ENCODE measurements at places on chromosomes 2 and 18. TPM values are rescaled to one million over a fixed set of nuclear protein-coding genes. Genes with fewer than 3 reads are reported as not detected.

DNA sequence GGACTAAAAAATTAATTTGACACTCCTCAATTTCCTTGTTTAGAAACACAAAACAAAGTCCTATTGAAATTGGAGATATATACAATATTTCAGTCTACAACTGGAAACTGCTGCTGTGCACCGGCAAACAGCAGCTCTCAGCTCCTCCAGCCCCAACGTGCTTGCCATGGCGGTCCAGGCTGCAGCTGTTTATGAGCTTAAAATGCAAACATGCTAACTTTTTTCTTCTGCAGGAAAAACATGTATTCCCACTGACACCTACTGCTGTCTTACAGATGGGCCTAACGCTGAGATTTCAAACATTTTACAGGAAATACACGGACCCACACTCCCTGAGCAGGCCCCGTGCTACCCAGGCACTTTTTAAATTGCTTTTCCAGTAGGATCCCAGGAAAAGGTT is 195.5 kb downstream of the BCL11A start:
- no peak for DNase-seq

DNA sequence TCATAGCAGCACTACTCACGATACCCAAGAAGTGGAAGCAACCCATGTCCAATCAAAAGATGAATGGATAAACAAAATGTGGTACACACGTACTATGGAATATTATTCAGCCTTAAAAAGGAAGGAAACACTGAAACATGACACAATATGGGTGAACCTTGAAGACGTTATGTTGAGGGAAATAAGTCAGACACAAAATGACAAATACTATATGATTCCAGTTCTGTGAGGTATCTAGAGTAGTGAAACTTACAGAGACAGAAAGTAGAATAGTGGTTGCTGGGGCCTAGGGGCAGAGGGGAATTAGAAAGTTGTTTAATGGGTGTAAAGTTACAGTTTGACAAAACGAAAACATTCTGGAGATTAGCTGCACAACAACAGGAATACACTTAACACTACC is 24.7 kb downstream of the TLK1 start:
- DNase-seq = no peak

DNA sequence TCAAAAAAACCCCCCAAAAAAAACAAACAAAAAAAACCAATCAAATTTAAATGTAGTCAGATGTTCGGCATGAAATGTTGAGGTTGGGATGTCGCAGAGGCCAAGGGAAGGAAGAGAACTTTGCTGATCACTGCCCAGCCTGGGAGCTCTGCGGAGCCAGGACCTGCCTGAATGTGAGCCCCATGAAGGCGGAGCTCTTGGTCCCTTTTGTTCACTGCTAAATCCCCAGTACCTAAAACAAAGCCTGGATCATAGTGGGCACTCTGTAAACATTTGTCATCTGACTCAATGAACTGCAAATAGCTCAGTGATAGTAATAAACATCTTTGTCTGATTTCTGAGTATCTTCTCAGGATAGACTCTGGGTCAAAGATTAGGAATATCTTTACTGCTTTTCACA is 64.0 kb downstream of the NGEF start:
- no peak for DNase-seq

DNA sequence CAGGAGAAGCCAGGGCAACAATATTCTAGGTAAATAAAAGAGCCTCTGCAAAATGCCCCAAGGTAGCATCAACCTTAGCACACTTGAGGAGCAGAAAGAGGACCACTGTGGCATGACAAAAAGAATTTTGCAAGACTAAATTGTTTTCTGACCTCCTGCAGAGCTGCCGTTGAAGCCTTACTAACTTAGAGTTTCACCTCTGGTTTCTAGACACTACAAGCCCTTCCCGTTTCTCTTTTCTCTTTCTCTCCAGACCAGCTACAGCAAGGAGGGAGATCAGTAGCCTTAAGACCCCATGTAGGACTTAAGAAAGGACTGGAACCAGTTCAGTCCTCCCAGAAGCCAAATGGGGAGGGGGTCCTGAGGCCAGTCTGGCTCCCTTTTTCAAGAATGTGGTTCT is 73.3 kb upstream of the SP3 start:
- no peak for DNase-seq

DNA sequence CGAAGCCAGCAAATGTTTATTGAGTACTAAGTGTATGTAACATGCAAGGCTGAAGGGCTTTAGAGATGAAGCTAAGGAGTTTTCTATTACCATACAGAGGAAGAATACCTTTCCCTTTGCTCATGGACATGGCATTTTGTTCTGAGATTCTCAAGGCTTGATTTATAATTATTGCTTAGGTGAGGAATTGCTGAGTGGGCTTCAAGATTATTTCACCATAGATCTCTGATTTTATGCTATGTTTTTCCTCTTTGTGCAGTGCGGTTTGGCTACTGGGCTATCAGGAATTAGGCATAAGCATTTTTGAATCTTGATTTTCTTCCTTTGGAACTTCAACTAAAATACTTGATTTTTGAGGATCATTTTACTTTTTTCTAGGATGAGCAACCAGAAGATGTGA is 42.5 kb downstream of the VRK2 start:
- DNase-seq = peak; percentile 71

GRCh38 chr2:109031476-109032228 is 42.6 kb upstream of the EDAR start:
- DNase-seq = no peak

DNA sequence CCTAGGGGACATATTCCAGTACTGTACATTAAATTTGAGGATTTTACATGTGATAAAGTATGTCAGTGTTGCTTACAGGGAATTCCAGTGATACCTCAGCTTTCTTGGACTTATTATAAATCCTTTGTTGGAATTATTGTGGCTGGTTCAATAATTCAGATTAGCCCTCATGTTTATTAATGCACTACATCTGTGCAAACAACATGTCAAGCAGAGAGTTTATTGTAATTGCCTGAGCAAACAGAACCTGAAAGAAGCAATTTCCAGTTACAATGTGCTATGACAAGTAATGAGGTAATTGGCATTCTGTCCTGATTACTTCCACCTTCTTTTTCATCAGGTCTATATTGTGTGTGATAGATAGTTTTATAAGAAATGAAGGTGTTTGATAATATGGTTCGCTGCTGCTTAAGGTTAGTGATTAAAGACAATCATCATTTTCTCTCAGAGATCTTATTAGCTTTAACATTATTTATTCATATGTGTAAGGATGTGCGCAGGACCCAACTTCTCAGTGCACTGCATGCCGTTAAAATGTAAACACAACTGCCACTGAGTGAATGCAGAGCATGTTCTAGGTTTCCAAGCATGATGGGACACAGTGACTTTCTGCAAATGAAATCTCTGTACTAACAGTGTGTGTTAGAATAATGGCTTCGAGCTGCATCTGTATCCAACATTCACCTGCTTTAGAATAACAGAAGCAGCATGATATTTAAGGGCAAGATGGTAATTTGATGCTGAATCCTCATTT is 973.7 kb upstream of the POU3F3 start:
- no peak for DNase-seq

GRCh38 chr2:189210250-189211087 is 30.9 kb upstream of the COL5A2 start:
- peak; percentile 13 for DNase-seq

DNA sequence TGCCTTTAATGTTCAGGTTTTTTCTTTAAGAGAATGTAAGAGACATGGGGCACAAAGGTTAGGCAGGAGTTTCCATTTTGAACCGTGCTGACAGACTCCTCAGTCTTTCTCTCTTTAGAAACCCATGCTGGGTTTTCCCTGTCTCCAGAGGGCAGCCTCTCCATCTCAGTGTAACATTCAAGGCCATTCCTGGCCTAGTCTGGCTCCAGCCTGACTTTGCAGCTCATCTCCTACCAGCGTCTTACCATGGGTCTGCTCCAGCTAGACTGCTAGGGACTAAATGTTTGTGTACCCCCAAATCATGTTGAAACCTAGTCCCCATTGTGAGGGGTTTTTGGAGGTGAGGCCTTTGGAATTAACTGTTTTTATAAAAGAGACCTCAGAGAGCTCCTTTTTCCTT is 9.8 kb upstream of the CLIP4 start:
- DNase-seq = no peak

DNA sequence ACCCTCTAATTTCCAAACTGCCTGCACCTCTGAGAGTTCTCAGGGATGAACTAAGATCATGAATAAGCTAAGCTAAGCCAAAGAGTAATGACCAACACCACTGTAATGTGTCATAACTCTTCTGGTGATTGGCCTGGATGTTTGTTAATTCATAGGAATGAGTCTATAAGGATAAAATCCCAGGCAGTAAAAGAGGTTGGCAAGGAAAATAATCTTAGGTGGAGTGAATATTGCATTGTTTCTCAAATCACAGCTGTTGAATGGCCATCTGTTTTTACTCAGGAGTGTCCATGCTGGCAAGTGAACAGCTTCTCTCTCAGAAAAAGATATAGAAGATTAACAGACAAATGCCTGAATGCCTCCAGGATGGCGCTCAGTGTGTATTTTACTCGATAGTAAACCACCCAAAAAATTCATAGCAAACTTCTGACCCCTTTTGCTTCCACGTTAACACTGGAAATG is 60.8 kb upstream of the GLS start:
- DNase-seq = peak; percentile 86

GRCh38 chr2:180690611-180691010 is 289.8 kb upstream of the UBE2E3 start:
- DNase-seq = peak; percentile 72

GRCh38 chr2:41033127-41033526 is 581.2 kb upstream of the SLC8A1 start:
- DNase-seq = no peak

- DNase-seq = no peak
These were observed 11.1 kb downstream of the CYBRD1 start for GRCh38 chr2:171533331-171533730.

DNA sequence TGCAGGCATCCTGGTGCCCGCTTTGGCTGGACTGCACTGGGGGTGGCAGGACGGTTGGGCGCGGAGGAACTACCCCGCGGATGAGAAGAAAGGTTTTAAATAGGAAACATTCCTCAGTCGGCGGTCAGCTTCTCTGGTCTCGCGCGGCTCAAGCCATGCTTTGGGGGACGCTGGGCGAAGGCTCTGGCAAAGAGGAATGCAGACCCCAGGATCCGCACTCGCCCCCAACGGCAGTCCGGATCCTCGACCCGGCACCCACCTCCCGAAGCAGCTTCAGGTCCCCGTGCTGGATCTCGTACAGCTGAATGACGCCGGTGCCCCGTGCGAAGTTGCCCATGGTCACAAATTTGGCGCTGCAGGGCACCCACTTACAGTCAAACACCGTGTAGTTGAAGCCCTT is 686 bp upstream of the PNO1 start:
- no peak for DNase-seq

DNA sequence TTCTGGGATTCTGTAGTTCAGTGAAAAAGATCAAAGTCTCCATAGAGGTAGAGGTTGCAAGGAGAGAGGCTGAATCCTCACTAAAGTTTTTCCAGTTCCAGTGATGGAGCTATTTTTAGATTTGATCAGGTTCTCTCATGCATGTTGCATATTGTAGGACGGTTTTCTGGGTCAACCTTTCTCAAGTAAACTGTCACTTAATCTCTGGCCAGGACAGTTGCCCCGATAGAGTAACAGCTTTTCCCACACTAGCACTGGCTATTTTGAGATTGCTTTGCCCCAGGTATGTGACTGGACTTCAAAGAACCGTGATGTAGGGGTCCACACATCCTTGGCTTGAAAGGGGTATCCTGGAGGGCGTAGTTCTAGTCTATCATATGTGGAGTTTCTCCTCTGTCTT is 101.2 kb upstream of the MSH2 start:
- no peak for DNase-seq

DNA sequence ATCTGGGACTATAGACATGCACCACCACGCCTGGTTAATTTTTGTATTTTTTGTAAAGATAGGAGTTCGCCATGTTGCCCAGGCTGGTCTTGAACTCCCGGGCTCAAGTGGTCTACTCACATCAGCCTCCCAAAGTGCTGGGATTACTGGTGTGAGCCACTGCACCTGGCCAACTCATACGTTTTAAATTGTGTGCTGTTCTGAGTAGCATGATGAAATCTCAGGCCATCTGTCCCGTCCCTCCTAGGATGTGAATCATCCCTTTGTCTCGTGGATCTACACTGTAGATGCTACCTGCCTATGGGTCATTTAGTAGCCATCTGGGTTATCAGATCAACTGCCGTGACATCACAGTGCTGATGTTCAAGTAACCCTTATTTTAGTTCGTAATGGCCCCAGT is 38.5 kb upstream of the RMP24 start:
- DNase-seq = no peak

GRCh38 chr2:186533717-186534116 is 47.7 kb downstream of the ZC3H15 start:
- no peak for DNase-seq

DNA sequence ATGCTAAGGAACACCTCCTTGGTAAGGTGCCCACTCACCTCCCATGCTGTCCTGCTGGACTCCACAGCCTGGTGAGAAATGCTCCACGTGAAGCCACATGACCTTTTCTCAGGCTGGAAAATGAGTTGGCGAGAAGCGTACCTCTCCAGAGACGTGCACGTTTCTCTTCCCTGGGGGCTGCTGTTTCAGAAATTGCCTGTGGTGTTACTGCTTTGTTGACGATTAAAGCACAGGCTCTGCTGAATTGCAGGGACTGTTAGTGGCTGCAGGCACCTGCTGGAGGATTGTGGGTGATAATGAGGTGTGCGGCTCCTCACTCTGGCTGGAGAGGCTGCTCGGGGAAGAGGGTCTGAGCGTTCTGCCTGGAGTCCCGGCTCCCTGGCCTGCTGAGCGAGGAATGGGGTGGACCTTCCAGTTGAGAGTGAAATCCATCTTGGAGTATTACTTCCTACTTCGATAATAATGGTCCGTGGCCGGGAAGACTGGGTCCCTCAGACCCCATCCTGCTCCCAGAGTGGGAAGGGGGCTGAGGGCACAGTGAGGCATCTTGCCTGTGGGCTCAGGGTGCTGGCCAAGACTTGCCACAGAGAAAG is 199.3 kb upstream of the HDAC4 start:
- DNase-seq = no peak

- DNase-seq = no peak
These were observed 68.5 kb downstream of the COPS8 start for GRCh38 chr2:237154082-237154638.

GRCh38 chr18:70260683-70261082 is 28.2 kb upstream of the SOCS6 start:
- DNase-seq = no peak

GRCh38 chr2:153891051-153891450 is 19.3 kb downstream of the GALNT13 start:
- no peak for DNase-seq

- DNase-seq = peak; percentile 90
These were observed 56.7 kb upstream of the FHL2 start for GRCh38 chr2:105455488-105456003.

GRCh38 chr2:55985406-55985805 is 61.8 kb upstream of the EFEMP1 start:
- no peak for DNase-seq

The SULT1C2 gene
- 1.2 TPM for total RNA-seq

The NGEF gene
- total RNA-seq = 4.7 TPM

The ALKAL2 gene
- total RNA-seq = not detected

The KCNS3 gene
- 2.7 TPM for total RNA-seq

The NEU2 gene
- total RNA-seq = not detected

The MAPK4 gene
- not detected for total RNA-seq

The GAREM1 gene
- total RNA-seq = 5.0 TPM

The GPAT2 gene
- total RNA-seq = 2.2 TPM

The UNC80 gene
- total RNA-seq = not detected

The ITGA4 gene
- total RNA-seq = 9.0 TPM

The REG3G gene
- total RNA-seq = not detected

The IL36G gene
- total RNA-seq = not detected
